Vagina (tissue), 2 donors: ENCODE measurements at places on chromosomes 11 and 22.

DNA sequence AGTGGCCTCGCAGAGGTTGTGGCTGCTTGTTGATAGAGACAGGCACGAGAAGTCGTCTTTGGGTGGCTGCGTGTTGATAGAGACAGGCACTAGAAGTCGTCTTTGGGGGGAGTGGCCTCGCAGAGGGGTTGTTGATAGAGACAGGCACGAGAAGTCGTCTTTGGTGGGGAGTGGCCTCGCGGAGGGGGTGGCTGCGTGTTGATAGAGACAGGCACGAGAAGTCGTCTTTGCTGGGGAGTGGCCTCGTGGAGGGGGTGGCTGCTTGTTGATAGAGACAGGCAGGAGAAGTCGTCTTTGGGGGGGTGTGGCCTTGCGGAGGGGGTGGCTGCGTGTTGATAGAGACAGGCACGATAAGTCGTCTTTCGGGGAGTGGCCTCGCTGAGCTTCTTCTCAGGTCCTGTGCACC lies 328.8 kb downstream of the TBC1D22A start:
- no peaks in the 10 kb centered on the region for H3K27me3 ChIP-seq
- H3K4me1 ChIP-seq, result peaks cover 8% of the 10 kb centered on the region

GRCh38 chr22:30396871-30397655 lies at the start of gene SEC14L2:
Gene SEC14L2 (plus strand): TSS chr22:30397018. CDS start chr22:30397117, 99 bp downstream.
- peaks cover 35% of the 10 kb centered on the region for H3K4me1 ChIP-seq
- H3K27me3 ChIP-seq, result no peaks in the 10 kb centered on the region
- peak within 1 kb of the TSS; percentile 97 for H3K4me3 ChIP-seq
- no peak for DNase-seq
- H3K27ac ChIP-seq, result peak within 1 kb of the TSS; percentile 74
- H3K36me3 ChIP-seq, result no peaks in the 10 kb centered on the region

DNA sequence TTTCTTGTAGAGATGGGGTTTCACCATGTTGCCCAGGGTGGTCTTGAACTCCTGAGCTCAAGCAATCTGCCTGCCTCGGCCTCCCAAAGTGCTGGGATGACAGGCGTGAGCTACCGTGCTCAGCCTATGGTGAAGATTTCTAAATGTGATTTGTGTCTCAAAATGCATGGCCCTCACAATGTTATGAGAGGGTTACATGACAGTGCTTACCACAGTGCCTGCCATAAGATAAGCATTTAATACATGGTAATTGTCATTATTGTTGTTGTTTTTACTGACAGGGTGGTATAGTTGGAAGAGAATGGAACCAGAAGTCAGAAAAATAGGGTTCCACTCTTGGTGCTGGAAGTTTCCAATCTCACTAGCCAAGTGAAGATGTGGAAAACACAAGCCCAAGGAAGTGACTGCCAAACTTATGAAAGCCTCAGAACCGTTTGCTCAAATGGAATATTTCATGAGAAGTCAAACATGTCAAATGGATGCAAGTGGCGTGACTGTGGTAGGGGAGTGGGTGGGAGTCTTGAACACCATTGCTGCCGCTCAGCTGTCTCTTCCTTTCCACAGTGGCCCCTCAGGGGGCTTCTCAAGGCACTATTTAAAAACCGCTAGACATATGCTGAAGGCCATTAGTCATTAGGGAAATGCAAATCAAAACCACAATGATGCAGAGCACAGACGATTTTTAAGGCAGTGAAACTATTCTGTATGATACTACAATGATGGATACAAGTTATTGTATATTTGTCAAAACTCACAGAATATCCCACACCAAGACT lies 29.1 kb upstream of the LMO2 start:
- H3K27me3 ChIP-seq, result no peaks in the 10 kb centered on the region
- no peak overlapping the region for H3K27ac ChIP-seq
- no peaks in the 10 kb centered on the region for H3K36me3 ChIP-seq
- DNase-seq, result no peak

GRCh38 chr22:30397656-30398635 lies 1.1 kb downstream of the SEC14L2 start:
- no peak for DNase-seq
- no peaks in the 10 kb centered on the region for H3K27me3 ChIP-seq
- peak overlapping the region; percentile 74 for H3K27ac ChIP-seq
- H3K36me3 ChIP-seq, result no peaks in the 10 kb centered on the region

- H3K27ac ChIP-seq, result no peak overlapping the region
- peaks cover 10% of the 10 kb centered on the region for H3K4me1 ChIP-seq
- DNase-seq, result no peak
- no peaks in the 10 kb centered on the region for H3K27me3 ChIP-seq
- no peak overlapping the region for H3K4me3 ChIP-seq
Measured at GRCh38 chr22:20272174-20272573, 4.1 kb upstream of the RTN4R start.

DNA sequence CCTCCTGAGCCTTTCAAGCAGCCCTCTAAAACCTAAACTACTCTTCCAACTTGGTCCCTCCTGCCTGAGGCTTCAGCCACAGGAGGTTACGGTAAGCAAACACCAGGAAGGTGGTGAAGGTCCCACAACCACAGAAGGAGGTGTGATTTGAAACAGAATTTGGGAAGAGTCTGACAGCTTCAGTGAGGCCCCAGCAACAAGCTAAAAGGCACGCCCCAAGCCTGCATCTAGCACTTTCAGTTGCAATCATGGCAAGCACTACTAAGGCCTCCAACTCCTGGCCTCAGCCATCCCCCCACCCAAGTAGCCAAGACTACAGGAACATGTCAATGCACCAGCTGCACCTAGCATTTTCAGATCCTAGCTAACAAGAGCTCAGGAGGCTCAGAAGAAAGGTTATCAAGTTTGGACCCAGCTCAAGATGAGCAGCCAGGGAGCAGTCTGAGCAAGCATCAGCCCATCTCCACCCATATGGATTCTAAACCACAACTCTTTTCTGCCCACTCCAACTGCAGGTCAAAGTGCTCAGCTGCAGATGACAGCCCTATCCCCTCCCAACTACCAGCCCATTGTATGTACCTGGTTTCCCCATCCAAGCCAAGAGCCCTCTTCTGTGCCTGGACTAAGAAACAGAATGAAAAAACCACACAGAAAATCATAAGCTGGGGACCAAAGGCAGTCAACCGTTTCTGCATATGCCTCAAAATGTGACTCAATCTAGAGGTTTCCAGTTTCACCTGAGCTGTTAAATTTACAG lies 10.4 kb upstream of the AHNAK start:
- peaks cover 20% of the 10 kb centered on the region for H3K36me3 ChIP-seq
- no peak for DNase-seq
- peak overlapping the region; percentile 33 for H3K4me3 ChIP-seq
- peak overlapping the region; percentile 98 for H3K27ac ChIP-seq
- peaks cover 93% of the 10 kb centered on the region for H3K4me1 ChIP-seq
- H3K27me3 ChIP-seq, result no peaks in the 10 kb centered on the region

- H3K27ac ChIP-seq, result no peak overlapping the region
- H3K4me3 ChIP-seq, result no peak overlapping the region
- H3K27me3 ChIP-seq, result no peaks in the 10 kb centered on the region
- no peak for DNase-seq
Measured at GRCh38 chr22:17964643-17965042, 59.7 kb downstream of the MICAL3 start.

DNA sequence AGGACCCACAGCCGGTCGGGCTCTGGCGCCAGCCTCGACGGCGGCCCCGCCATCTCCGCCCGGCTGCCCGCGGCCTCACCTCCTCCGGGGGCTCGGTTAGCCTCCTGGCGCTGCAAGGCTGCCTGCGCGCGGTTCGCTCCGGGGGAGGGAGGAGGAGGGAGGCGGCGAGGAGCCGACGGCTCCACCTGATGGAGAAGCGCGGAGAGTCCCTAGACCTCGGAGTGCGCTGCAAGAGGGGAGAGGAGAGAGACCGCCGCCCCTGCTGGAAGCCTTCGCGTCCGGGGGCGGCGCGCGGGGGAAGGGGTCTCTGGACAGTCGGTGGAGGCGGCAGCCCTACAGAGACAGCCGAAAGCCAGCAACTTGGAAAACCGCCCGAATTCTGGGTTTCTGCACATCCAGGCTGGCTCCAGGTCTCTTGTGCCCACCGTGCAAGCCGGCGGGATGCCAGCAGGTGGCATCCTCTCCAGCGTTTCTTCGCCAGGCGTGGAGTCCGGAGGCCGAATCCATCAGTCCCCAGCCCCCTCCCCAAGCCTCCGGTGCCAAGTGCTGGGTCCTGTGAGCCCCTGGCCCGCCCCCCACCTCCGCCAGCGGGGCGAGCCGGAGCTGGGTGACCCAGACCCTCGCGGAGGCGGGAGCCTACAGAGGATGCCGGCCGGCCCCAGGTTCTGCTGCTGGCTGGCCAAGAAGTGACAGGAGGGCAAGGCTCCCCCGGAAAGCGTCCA lies 2.9 kb upstream of the KIRREL3 start:
- H3K36me3 ChIP-seq, result no peaks in the 10 kb centered on the region
- H3K27me3 ChIP-seq, result peaks cover 12% of the 10 kb centered on the region
- DNase-seq, result no peak
- H3K27ac ChIP-seq, result no peak overlapping the region
- H3K4me1 ChIP-seq, result peaks cover 20% of the 10 kb centered on the region

GRCh38 chr11:123371506-123372297 lies 58.4 kb upstream of the GRAMD1B start:
- H3K4me3 ChIP-seq, result no peak overlapping the region
- H3K27ac ChIP-seq, result no peak overlapping the region
- no peaks in the 10 kb centered on the region for H3K27me3 ChIP-seq
- no peaks in the 10 kb centered on the region for H3K4me1 ChIP-seq
- no peaks in the 10 kb centered on the region for H3K36me3 ChIP-seq

- DNase-seq, result no peak
- no peak overlapping the region for H3K27ac ChIP-seq
- H3K36me3 ChIP-seq, result peaks cover 32% of the 10 kb centered on the region
- no peaks in the 10 kb centered on the region for H3K4me1 ChIP-seq
- H3K4me3 ChIP-seq, result no peak overlapping the region
Measured at GRCh38 chr22:46224044-46224897, 25.8 kb downstream of the CDPF1 start.

- no peaks in the 10 kb centered on the region for H3K4me1 ChIP-seq
- no peaks in the 10 kb centered on the region for H3K27me3 ChIP-seq
- DNase-seq, result no peak
Measured at GRCh38 chr11:100190395-100190794, 496.7 kb upstream of the ARHGAP42 start.

DNA sequence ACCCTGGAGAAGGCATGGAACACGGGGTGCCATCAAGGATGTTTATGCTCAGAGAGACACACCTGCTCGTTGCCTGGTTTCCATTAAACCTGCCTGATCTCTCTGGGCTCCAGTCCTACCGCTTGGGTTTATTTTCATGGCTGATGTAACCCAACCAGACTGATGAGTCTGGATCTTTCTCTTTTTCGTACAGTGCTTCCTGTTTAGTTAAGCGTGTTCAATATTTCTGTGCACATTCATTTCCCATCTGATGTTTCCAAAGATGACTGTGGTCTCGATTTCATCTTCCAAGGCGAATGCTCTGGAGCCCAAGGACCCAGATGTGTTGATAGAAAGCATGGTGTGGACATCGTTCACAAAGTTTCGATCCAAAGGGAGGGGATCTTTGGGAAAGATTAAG lies 84.3 kb downstream of the SNX19 start:
- H3K27ac ChIP-seq, result no peak overlapping the region
- peaks cover 24% of the 10 kb centered on the region for H3K4me1 ChIP-seq

- no peak overlapping the region for H3K4me3 ChIP-seq
- peak overlapping the region; percentile 63 for H3K27ac ChIP-seq
- H3K36me3 ChIP-seq, result no peaks in the 10 kb centered on the region
- DNase-seq, result no peak
Measured at GRCh38 chr11:86152006-86152862, 83.3 kb upstream of the PICALM start.

DNA sequence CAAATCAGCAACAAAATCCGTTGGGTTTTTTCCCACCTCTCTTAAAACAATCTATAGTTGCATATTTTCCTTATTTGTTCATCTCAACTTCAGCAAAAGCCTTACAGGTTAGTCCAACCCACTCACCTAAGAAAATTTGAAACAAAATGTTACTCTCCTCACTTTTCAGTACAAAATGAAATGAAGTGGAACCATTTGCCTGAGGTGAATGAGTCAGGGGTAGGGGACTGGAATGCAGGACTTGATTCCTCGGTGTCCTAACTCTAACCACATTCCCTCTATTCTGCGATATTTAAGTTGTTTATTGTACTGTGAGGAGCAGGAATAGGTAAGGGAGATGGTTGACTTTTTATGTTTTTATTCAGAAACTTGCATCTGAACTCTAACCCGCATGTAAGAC lies 16.4 kb downstream of the ATP5MG start:
- no peak for DNase-seq
- no peak overlapping the region for H3K4me3 ChIP-seq
- no peaks in the 10 kb centered on the region for H3K27me3 ChIP-seq
- no peaks in the 10 kb centered on the region for H3K36me3 ChIP-seq
